ENCODE measurements at places on chromosomes 3 and 15.

DNA sequence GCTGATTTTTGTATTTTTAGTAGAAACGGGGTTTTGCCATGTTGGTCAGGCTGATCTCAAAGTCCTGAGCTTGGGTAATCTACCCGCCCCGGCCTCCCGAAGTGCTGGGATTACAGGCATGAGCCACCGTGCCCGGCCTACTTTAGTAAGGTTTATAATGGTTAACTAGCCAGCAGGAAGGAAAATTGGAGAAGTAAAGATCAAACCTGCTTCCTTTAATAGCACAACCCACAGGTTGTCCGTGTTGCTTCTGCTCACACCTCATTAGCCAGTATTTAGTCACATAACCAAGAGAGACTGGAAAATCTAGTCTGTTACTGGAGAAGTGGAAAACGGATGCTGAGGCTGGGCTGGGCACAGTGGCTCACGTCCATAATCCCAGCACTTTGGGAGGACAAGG, 51.9 kb upstream of the TBL1XR1 start:
- no peak for DNase-seq

GRCh38 chr3:7518026-7518425, 657.1 kb downstream of the GRM7 start:
- no peak for DNase-seq

- no peak for DNase-seq
These were observed 8.1 kb downstream of the FBXO40 start for GRCh38 chr3:121601212-121601812.

DNA sequence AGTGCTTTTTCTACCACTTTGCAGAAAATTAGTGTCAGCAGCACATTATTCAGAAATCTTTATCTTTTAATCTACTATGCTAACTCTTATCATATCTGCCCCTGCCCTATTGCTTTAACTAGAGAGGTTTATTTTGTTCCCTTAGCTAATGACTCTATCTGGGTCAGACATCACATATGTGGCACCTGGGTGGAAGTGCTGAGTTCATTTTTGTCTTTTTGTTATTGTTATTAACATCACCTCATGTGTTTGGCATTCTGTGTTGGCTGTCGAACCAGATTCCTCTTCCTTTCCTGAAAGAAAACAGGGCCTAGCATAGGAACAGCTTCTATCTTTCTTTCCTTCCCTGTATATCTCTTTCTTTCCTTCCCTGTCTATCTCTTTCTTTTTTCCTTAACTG, 100.7 kb downstream of the RBMS3 start:
- no peak for DNase-seq

GRCh38 chr3:133515127-133515526, 58.4 kb upstream of the CDV3 start:
- no peak for DNase-seq

- no peak for DNase-seq
These were observed 26.7 kb downstream of the ISL2 start for GRCh38 chr15:76363251-76363650.

GRCh38 chr3:14433106-14433505, 30.7 kb downstream of the SLC6A6 start:
- no peak for DNase-seq

- DNase-seq: peak; percentile 44
These were observed 168.2 kb downstream of the MBNL1 start for GRCh38 chr3:152436707-152437590.

DNA sequence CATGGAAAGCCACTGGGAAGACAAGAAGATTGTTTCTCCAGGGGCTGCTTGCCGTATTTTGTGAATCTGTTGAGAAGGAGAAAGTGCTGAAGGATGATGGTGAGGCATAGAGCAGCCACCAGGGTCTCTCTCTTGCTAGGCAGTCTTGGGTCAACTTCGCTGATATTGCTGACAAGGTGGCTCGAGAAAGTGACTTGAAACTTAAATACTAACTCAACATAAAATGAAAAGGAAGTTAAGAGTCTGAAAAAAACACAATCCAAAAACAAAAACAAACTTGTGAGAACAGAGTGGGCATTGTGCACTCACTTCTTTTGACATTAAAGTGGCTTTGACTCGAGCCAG, 90.1 kb downstream of the CHST2 start:
- DNase-seq: no peak

DNA sequence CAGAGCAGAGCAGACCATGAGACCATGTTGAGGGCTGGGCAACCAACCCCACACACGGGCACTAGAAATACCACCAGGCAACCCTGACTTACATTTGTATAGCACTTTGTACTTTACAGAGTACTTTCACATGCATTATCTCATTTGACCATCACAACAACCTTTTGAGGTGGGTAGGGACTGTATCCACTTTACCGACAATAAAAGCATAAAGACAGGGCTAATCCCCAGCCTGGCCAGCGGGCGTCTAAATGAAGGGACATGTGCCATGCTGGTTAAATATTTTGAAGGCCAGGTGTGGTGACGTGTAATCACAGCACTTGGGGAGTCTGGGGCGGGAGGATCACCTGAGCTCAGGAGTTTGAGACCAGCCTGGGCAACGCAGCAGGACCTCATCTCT, 23.6 kb downstream of the RASGRP1 start:
- DNase-seq: no peak

DNA sequence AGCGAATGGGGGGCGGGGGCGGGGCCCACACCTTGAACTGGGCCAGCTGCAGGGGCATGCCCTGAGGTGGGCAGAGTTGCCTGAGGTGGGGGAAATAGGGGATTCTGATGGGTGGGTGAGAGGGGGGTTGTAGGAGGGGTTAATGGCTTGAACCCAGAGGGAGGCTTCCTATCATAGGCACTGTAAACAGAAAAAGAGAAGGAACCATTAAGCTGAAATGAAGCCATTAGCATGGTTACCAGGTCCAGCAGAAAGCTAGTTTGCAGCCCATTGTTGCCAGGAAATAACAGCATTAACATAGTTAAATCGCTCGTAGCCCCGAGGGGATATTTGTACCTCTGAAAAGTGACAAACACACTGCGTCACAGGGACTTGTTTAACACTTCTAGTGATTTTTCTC, 29.0 kb downstream of the ETV5 start:
- no peak for DNase-seq

GRCh38 chr3:11450015-11450414, 177.8 kb downstream of the ATG7 start:
- DNase-seq: no peak

DNA sequence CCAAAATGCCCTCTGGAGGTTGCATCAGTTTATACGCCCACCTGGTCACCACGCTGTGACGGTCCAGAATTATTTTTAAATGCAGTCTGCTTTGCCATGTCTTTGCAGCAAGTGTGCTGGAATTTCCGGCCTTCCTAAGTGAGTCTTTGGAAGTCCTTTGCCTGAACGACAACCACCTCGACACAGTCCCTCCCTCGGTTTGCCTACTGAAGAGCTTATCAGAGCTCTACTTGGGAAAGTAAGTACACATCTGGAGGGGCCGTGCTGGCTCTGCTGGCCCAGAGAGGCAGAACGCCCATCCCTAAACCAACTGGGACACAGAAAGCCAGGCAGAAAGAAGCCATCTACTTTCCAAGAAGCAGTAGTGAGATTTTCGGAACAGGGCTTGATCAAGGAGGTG, 101.8 kb downstream of the LRRK1 start:
- DNase-seq: no peak

GRCh38 chr15:37100966-37101215, 542 bp upstream of the MEIS2 start:
- no peak for DNase-seq

DNA sequence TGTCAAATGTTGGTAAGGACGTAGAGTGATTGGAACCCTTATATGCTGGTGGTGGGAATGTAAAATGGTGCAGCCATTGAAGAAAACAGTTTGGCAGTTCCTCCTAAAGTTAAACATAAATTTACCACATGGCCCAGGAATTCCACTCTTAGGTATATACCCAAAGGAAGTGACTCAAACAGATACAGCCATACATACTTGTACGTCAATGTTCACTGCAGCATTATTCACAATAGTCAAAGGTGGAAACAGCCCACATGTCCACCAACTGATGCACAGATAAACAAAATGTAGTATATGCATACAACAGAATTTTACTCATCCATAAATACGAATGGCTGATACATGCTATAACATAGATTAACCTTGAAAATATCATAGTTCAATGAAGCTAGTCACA, 13.2 kb downstream of the CLASP2 start:
- no peak for DNase-seq

GRCh38 chr3:152524198-152525140, 255.7 kb downstream of the MBNL1 start:
- peak; percentile 40 for DNase-seq

DNA sequence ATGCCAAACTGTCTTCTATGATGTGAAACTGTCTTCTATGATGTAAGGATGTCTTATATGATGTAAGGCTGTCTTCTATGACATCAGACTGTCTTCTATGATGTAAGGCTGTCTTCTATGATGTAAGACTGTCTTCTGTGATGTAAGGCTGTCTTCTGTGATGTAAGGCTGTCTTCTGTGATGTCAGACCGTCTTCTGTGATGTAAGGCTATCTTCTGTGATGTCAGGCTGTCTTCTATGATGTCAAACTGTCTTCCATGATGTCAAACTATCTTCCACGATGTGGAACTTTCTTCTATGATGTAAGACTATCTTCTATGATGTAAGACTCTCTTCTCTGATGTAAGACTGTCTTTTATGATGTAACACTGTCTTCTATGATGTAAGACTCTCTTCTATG, 27.9 kb downstream of the MGLL start:
- no peak for DNase-seq

DNA sequence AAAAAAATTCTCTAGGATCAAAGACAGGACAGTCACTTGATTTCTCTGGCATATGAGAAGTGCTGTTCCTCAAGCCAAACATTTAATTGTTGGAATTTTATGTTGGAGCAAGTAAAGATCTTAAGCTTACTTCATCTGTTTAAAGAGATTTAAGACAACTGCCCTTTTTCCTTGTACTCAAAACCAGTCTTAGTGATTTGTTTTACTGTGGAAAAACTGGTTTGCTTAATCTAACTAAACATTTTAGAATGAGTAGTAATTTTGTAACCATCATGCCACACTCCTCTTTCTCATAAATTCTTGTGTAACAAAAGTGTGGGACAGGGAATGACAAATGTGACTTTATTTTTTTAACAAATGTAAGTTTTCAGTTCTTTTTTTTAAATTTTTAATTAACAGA, 18.4 kb downstream of the PRKCI start:
- no peak for DNase-seq

- no peak for DNase-seq
These were observed 1135.1 kb downstream of the TUSC7 start for GRCh38 chr3:117844676-117845075.

DNA sequence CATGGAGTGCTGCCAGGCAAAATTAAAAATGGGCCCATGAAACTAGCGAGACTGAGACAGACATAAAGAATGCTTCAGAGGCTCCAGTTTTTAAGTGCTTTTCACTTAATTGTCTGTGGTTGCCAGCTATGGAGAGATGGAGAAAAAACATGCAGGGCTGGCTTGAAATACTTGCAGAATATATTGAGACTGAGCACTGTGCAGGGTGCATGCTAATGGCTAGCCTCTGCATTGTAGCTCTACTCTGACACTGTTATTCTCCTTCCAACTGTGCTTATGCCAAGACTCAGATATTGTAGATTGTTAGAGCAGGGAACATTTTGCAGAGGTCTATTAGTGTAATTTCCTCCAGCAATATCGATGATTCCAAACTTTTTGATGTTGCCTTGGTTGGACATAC, 735.0 kb downstream of the PDCD6IP start:
- DNase-seq: no peak

- DNase-seq: peak; percentile 27
These were observed 179.9 kb downstream of the PLOD2 start for GRCh38 chr3:145981056-145981455.

- DNase-seq: no peak
These were observed 45.1 kb downstream of the COL8A1 start for GRCh38 chr3:99683465-99683864.

- no peak for DNase-seq
These were observed 290.4 kb upstream of the CTDSPL start for GRCh38 chr3:37571269-37571668.

- no peak for DNase-seq
These were observed 72.3 kb downstream of the CD200R1L start for GRCh38 chr3:112774293-112774926.

DNA sequence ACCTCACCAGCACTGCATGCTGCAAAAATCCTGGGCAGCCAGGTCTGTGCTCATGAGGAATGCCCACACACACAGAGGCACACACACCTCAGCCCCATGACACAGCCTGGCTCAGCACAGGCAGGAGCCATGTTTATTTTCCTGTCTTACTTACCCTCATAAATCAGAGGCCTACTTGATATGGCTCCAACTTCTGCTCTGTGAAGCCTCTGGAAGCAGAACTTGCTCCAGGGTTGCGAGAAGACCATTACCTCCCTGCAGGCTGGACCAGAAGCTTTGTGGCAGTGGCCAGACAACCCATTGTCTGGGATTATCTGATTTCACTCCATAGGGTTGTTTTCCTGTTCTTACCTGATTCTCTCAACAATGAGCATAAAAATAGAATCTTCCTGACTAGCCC, 43.8 kb upstream of the CMTM8 start:
- DNase-seq: no peak

- DNase-seq: no peak
These were observed 145.0 kb upstream of the TMCO5A start for GRCh38 chr15:37789397-37789786.

DNA sequence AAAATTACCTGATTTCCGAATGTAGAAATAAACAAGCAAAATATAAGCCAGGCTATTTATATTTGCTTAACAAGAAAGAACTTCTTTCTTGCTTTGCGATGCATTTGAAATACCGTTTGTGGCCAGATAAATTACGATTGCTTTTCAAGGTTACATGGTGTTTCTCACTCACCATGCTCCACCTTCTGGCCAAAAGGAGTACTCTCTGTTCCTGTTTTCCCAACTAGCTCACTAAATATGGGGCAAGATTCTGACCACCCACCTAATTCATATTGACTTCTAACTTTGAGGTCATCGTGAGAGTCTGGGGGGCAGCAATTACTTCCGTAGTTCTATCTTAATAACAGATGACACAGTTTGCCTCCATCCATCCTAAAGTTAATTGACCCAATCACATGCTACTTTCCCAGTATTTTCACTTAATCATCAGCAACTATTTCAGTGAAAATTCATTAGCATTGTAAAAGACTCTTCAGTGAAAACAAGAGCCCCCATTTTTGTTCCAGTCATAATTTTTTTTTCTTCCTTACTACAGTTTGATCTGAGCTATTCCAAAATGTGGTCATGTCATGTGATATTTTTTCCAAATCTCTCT, 25.9 kb downstream of the ACP3 start:
- DNase-seq: peak; percentile 14

Measured in fibroblast of skin of left quadriceps (primary cell).